ENCODE measurements at places on chromosomes 3 and 15.

- no peak for DNase-seq
Measured at GRCh38 chr3:84717894-84718293, 240.9 kb upstream of the CADM2 start.

GRCh38 chr3:138935863-138936740 lies 10.8 kb downstream of the FOXL2 start:
- DNase-seq, result peak; percentile 44

DNA sequence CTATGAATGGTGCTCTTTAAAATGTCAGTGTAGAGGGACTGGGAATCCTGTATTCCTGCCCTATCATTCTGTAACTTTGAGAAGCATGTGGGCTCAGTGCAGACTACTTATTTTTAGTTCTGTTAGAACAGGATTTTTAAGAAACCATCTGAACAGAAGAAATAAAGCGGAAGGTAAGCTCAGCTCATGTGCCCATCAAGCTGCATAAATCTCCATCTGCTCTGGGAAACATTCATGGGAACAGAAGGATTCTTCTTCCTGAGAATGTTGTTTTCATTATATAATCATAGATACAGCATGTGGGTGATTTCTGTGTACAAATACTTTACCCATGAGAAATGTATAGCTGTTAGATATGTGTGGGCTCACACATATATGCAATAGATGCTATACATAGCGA lies 69.9 kb downstream of the SIDT1 start:
- no peak for DNase-seq

DNA sequence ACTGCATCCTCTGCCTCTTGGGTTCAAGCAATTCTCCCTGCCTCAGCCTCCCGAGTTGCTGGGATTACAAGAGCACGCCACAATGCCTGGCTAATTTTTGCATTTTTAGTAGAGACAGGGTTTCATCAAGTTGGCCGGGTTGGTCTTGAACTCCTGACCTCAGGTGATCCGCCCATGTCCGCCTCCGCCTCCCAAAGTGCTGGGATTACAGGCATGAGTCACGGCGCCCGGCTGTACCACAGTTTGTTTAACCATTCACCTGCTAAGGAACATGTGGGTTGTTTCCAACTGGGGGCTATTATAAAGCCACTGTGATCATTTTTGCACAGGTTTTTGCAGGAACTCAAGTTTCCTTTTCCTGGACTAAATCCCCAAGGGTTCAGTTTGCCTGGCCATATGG lies 123.2 kb upstream of the RAP2B start:
- no peak for DNase-seq

GRCh38 chr3:41638381-41638780 lies 323.5 kb downstream of the ULK4 start:
- no peak for DNase-seq

DNA sequence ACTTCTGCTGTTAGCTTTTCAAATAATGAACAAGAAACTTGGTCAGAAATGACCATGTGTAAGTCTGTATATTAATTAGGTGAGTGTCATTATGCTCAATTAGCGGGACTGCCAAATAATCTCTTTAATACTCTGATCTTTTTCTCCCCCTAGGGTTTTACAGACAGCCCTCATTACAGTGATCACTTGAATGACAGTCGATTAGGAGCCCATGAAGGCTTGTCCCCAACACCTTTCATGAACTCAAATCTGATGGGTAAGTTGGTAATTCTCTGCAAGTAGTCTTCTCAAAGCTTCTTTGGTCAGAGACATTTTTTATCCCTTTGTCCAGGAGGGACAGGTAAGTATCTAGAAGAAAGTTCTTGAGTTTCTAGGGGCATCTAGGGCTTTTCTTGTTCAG lies 173.2 kb downstream of the TCF12 start:
- DNase-seq, result no peak

DNA sequence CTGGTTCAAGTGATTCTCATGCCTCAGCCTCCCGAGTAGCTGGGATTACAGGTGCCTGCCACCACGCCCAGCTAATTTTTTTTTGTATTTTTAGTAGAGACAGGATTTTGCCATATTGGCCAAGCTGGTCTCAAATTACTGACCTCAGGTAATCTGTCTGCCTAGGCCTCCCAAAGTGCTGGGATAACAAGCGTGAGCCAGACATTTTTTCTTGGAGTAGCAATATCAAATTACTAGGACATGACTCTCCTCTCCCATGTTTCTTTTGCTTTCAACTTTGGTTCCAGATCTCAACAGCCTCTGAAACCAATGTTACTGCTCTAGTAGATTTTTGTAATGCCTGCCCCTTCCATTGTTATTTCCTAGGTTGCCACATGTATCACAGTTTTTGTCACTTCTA lies 462.0 kb downstream of the GBE1 start:
- no peak for DNase-seq

- no peak for DNase-seq
Measured at GRCh38 chr3:128076483-128077201, 24.4 kb downstream of the SEC61A1 start.

- peak; percentile 23 for DNase-seq
Measured at GRCh38 chr3:47163169-47164006, 525 bp downstream of the SETD2 start.
